ENCODE measurements at places on chromosomes 2 and 18.

DNA sequence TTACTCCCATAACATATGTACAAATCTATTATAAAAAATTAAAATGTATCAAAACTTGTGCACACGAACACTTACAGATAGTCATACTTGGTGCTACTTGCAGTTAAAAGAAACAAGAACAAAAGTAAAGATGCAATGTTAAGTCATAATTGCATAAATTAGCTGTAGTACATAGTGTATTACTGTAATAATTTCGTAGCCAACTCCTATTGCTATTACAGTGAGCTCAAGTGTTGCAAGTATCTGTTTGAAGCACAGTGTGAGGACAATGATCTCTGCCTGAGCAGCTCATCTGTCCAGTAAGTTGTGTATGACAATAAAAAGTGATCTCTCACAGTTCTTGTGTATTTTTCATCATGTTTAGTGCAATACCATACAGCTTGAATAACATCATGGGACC is 7.5 kb upstream of the SERPINB13 start:
- DNase-seq = no peak

DNA sequence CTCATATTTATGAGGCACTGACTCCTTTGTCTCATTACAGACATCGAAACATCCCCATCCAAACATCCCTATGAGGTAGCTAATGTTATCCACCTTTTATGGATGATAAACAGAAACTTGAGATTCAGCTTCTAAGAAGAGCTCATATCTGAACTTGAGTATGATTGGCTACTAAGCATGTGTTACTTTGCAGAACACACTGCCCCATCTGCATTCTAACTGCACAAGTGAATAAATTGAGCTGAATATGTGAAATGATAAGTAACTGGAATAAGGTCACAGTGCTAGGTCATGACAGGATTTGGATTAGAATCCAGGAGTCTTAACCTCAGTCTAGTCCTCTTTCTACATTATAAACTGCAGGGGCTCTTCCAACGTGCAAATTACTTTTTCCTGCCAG is 172.7 kb downstream of the SETBP1 start:
- no peak for DNase-seq

- no peak for DNase-seq
Measured at GRCh38 chr2:229154381-229154780, 116.7 kb downstream of the PID1 start.

- DNase-seq = no peak
Measured at GRCh38 chr2:180010701-180011100, 3.6 kb upstream of the CWC22 start.

DNA sequence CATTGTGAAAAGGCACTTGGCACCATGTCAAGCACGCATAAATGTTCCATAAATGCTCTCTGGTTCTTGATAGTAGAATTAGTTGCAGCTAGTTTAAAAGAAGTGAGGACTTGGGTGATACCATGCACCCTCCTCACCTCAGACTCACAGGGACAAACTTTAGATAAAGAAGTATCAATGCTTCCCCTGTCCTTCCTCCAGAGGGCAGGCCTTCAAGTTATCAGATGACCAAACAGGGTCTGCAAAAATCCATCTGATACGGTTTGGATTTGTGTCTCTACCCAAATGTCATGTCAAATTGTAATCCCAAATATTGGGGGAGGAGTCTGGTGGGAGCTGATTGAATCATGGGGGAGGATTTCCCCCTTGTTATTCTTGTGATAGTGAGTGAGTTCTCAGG is 54.1 kb downstream of the C1QL2 start:
- no peak for DNase-seq

GRCh38 chr2:30768708-30769480 is 38.4 kb downstream of the CAPN13 start:
- no peak for DNase-seq

DNA sequence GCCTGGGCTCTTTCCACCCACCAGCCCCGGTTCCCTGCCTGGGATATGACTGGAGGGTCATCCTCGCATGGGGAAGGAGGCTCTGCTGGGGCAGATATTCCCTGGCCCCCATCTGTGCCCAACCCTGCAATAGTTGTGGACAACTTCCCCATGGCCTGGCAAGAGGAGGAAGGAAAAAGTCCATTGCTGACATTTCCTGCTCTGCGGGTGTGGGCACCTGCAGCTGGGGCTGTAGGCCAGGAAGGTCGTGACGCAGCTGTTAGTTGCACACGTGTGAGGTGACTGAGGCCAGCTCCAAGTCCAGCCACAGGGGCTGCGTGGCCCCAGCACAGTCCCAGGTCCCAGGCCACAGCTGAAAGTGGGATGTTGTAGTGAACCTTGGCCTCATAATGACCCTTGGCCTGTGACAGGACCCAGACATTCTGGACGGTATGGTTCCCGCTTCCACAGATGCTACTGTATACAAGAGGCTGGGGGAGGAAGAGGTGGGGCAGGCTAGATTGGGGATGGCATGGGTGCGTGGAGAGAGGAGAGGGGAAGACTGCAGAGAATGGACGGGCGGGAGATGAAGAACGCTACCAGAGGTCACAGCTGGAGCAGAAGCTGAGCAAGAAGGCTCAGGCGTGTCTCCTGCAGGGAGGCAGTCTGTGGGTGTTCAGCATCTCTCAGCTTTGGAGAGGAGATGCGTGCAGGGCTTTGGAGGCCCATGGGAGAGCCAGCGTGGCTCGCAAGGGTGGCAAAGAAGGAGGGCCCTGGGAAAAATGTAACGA is 22.1 kb downstream of the OTOF start:
- no peak for DNase-seq

DNA sequence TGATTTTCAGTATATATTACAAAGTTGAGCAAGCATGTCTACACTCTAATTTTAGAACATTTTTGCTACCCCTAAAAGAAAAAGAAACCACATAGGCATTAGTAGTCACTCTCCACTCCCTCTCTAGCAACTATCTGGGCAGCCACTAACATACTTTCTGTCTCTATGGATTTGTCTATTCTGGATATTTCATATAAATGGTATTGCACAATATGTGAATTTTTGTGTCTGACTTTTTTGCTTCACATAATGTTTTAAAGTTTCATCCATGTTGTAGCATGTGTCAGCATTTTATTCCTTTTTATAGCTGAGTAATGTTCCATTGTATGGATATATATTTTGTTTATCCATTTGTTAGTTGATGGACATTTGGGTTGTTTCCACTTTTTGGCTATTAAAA is 232.5 kb upstream of the CTAGE1 start:
- DNase-seq = no peak

DNA sequence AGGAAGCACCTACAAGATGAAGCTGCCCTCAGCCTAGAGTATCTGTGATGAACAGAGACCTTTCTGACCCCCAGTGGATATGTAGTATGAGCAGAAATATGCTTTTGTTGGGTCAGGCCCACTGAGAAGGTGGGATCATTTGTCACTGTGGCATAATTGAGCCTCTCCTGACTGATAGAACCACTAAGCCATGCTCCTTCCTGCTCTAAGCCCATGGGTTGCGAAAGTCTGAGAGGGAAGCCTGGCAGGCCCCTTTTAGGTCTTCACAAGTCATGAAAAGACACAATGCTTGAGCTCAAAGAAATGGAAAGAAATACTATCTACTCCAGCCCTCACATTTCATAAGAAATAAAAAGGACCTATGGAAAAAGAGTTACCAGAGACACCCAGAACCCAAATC is 127.7 kb downstream of the TNS1 start:
- DNase-seq = no peak

DNA sequence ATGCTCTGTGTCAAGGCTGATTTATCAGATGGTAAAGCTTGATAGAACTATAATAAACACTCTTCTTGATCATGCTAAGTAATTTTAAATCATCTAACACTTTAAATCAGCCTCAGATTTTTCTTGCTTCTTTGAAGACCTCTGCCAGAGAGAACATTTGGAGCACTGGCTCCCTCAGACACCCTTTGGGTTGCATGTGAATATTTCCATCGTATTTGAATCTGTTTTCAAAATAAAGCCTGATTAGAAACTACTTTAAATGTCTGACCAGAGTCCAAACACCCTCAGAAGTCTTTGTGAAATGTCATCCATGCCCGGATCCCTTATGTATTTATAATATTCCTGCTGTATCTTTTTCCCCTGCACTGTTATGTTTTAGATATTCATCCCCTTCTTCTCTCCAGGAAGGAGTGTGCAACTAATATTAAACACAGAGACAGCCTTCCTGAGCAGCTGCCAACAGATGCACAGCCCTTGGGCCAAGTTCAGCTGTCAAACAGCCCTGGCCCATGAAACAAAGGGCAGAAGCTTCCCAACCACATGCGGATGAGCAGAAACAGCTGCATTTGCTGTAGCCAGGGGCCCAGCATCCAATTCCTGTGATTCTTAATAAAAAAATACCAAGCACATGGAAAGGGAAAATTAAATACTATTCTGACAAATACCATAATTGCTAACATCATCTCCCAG is 46.5 kb downstream of the DPP10 start:
- DNase-seq = no peak

All from NAMALWA (cell line).